ENCODE measurements at places on chromosomes 12 and 14.

DNA sequence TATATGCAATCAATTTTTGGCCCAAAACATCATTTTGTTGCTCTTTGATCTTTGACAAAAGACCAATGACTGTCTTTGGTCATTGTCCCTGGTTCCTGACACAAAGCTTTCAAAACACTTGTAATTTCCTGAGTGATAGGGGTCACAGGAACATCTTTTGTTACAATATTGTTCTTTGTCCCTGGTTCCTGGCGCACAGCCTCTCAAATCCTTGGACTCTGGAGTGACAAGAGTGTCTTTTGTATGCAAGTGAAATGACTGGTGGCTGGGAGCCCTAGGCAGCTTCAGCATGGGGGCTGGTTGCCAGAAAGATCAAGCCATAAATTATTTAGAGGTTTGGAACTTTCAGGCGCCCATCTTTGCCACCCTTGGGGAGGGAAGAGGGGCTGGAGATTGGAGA, 53.9 kb downstream of the DNAH10 start:
- DNase-seq: no peak

GRCh38 chr12:104571328-104571727, 114.6 kb downstream of the CHST11 start:
- DNase-seq: no peak

GRCh38 chr14:69715725-69716477, 51.0 kb upstream of the SRSF5 start:
- DNase-seq: no peak

- DNase-seq: no peak
These were observed 179.9 kb upstream of the PELI2 start for GRCh38 chr14:55938249-55938791.

- DNase-seq: no peak
These were observed 44.7 kb downstream of the FRS2 start for GRCh38 chr12:69514845-69515244.

DNA sequence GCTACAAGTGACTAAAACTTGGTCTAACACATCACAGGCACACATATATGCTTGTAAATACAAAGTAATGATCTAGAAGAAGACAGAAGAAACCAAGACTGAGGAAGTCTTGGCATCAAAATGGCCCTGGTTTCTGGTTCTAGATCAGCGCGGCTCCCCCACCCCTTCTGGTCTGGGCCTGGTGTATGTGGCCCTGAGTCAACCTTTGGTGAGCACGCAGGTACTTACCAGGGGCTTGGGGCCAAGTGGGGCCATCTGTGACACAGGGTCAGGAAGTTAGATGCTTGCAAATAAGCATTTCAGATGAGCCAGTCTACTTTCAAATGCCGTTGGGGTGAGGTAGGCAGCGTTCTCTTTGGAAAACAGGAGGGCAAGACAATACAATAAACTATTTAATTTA, 13.2 kb upstream of the HVCN1 start:
- no peak for DNase-seq

- DNase-seq: no peak
These were observed 107.9 kb upstream of the BCL2L14 start for GRCh38 chr12:11962860-11963259.

DNA sequence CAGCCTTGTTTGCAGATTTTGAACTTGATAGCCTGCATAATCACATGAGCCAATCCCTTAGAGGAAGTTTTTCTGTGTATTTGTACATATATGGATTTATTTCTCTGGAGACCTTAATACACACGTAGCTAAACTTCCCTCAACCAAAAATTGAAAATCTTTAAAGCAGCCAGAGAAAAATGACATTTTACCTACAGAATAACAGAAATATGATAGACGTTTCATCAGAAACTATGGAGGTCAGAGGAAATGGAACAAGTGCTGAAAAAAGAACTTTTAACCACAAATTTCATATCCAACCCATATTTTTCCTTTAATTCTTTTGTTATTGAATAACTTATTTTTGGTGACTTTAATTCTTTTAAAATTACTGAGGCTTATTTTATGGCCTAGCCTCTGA, 177.7 kb downstream of the CCDC91 start:
- DNase-seq: no peak

GRCh38 chr12:47935184-47935583, 28.2 kb upstream of the TMEM106C start:
- no peak for DNase-seq

DNA sequence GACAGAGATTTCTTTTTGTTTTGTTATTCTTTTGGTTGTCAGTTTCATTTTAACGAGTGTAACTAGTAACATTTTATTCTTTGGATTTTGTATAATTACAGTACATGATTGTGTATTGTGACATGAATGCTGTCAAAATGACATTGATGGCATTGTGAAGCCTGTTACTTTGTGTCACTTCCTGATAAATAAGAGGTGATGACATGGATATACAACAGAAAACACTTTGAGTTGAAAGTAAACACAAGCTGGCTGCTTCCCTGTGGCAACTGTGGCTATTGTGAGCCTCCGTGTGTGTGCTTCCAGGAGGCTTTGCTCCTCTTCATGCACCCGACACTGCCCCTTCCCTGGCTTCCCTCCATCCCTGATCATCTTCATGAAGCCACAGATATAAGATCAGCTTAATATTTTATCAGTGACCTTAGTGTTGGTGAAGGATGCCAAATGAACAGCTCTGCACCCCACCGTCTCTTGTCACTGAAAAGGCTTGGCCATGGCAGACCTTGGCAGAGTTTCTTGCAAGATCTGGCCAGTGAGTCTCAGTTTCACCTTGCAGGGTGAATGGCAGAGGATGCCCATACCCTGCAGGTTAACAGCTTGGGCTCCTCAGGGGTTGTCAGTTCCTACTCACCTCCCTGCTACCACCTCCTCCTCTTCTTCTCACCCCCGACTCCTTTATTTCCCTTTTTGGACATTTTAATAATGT, 191.9 kb downstream of the EPS8 start:
- DNase-seq: no peak

GRCh38 chr12:30928356-30929244, 2.1 kb downstream of the TSPAN11 start:
- no peak for DNase-seq

DNA sequence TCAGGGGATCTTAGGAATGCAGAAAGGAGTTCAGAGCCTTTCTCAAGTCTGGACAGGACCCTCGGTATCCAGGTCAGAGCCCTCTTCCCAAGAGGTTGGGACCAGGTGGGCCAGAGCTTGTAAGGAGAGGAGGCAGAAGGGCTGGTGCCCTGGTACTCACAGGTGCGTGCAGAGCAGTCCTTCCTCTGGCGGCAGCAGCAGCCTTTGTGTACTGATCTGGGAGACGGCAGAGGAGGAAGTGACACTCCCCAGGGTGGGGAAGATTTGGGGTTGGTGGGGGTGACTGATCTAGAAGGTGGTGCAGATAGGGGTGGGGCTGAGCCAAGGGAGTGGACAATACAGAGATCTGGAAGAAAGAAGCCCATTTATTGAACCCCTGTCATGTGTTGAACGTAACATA, at the start of gene ITGB7:
Gene ITGB7 (minus strand): TSS at position 210 of the 400 bp plus-strand sequence. CDS start 6,808 bp downstream, outside the sequence.
- peak; percentile 55 for DNase-seq

DNA sequence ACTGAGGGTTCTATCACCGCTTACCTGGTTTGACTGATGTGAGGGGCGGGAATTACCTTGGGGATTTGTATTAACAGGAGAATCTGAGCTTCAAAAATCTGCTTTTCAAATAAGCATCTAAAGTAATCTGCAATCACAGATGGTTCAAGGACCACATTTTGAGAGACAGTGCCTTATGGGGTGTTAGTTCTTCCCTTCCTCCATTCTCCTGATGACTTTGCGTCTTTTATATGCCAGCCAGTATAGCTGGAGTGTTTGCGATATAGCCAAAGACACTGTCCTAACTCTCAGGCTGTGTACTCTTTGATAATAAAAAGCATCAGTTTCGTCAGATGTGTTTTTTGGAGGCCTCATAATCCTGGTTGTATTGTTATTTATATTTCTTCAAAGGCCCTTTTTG, 39.5 kb downstream of the PPHLN1 start:
- no peak for DNase-seq

DNA sequence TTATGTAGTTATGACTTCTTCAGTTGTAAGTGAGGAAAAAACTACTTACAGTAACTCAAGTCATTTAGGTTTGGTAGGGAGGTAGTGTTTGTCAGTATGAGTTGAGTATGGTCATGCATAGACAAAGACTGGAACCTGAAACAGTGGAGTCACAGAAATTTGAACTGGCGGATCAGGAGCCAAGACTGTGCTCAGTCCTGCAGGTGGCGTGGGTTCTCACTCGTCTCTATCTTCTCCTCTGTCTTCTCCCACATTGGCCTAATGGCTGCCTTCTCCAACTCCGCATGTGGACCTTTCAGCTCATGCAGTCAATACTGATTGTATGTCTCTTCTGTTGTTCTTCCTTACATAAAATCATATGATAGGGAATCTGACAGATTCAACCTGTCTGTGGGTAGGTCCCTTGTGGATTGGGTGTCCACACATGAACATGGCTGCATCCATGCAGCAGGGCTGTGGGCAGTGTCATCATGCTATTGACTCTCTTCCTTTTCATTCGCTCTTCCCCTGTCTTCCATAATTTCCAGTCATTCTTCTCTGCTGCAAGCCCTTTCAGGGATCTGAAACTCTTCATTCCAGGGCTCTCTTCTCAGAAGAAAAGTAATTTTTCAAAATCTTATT, 78.8 kb upstream of the NEDD1 start:
- no peak for DNase-seq

DNA sequence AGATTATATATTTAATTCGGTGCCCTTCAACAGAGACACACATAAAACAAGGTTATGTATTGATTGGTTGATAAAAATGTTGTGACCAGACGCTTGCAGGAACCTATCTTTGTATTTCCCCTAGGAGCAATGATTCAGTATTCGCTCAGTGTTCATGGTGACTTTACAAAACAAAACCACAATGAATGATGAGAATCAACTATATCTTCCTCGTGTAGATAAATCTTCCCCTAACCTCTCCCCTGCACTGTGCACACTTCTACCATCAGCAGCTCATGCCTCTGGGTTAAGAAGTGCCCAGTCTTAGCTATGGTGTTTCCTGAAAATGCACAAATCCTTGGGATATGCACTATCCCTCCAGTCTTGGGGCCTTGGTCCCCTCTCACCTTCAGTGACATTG, 16.3 kb downstream of the RIN3 start:
- DNase-seq: no peak

DNA sequence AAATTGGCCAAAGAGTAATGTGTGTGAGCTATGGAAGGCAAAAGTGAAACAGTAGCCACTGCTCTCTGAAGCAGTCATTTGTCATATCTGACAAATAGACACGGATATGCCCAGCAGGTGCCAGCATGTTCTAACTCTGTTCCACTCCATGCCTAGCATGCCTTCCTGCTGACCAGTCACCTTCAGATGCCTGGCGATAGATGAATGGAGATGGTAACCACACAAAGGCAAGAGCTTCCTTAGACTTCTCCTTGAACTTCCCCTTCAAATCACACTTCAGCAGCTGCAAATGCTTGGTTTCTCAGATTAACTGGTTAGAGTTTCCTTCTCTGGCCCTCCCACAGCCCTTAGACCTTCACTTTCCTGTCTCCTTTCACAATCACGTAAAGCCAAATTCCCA, 429.9 kb downstream of the DAD1 start:
- no peak for DNase-seq

GRCh38 chr12:94614288-94614721, 36.1 kb downstream of the TMCC3 start:
- no peak for DNase-seq

DNA sequence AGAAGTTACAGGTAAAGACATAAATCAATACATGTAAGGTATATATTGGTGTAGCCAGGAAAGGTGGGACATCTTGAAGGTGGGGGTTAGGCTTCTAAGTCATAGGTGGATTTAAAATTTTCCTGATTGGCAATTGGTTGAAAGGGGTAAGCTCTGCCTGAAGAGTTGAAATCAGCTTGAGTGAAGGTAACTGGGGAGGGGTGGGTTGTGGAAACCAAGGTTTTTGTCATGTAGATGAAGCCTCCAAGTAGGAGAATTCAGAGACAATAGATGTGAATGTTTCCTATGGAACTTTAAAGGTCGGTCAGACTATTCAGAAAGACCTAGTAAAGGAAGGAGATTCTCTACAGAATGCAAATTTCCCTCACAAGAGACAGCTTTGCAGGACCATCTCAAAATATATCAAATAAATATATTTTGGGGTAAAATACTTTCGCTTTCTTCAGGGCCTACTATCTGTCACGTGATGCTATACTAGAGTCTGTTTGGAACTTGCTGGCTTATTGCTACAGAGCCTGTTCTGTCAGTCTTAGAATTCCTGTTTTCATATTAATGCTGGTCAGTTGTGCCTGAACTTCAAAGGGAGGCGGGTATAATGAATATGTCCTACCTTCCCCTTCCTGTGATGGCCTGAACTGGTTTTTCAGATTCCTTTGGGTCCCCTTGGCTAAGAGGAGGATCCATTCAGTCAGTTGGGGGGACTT, 20.6 kb upstream of the SPATA7 start:
- DNase-seq: no peak

- DNase-seq: no peak
These were observed 78.0 kb downstream of the TTC6 start for GRCh38 chr14:37673439-37673838.

DNA sequence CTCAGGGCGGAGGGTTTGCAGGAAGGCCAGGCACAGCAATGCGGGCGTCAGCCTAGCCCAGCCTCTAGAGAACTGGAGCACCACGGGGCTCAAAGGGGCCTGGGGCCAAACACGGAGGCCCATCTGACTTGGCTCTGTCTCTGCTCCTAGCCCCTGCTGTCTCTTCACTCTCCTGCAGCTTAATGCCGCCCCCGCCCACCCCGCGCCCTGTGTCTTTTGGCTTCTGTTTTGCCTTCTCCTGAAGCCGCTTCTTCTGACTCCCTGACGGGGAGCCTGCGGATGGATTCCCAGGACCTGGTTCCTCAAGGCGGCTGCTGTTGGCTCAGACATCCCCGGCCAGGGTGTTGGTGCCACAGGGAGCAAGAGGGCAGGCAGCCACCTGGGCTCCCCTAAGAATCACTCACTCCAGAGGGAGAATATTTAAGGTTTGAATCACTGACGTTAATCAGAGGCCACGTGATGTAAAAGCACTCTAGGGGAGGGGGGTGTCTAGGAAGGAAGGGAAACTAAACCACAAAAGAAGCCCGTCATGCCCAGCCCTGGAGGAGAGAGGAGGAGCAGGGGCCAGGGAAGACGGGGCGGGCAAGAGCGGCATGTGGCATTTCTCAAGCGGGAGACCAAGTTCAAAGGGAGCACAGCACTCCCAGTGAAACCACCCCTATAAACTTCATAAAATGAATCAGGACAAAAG, 36.9 kb upstream of the PRMT8 start:
- DNase-seq: no peak

DNA sequence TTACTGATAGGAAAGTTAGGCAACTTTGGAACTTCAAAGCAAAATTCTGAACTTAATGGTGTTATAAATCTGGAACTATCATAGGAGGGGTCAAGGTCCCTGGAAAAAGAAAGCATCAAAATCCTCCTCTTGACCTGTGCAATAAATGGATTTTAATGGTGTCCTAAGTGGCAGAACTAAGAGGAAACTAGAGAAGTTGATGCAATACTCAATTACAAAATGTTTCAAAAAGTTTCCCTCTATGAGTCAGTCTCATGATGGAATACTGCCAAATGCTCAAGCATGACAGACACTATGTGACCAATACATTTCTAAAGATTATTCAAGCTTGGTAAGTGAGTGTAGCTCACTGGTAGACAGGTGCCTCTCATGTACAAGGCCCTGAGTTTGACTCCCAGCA, 47.7 kb upstream of the ERGIC2 start:
- DNase-seq: no peak

- DNase-seq: no peak
These were observed 11.5 kb upstream of the PLEK2 start for GRCh38 chr14:67423424-67423823.
